ENCODE measurements at places on chromosomes 12 and 14.

- no peak for DNase-seq
These were observed 23.2 kb upstream of the APOF start for GRCh38 chr12:56385873-56386272.

DNA sequence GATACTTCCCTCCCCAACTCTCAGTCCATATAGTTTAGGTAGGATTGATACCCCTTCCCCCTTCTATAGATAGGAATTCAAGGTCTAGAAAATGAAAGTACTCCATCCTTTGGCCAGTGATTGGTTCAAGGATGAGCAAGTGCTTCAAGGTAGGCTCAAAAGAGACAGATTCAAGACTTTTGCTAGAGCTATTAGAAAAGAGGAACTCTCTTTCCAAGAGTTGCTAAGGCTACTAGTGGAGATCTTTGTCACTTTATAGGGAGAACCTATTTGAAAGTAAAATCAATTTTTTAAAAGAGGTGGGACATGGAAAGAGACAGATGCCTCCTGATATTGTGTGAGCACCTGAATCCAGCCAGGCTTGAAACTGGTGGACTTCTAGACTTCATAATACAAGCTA lies 17.5 kb downstream of the POLE2 start:
- DNase-seq, result no peak

DNA sequence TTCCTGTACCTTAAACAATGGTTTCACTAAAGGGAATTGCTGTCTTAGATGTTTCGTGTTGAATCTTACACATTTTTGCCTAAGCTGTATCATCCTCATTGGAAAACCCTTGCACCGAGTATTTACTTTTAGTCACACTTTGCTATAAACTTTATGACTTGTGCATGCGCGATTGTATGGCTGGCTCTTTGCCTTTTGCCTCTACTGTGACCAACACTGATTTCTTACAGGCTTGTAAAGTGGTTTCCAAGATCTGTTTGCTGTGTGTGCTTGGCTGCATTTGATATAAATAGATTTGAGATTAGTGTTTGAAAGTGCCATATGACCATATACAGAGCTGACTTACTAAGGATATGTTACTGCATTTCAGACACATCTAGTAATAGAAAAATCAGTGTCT lies 40.5 kb downstream of the RASSF3 start:
- no peak for DNase-seq

GRCh38 chr14:67500981-67501380 lies 12.5 kb upstream of the TMEM229B start:
- no peak for DNase-seq

GRCh38 chr12:124296295-124296915 lies 1.5 kb downstream of the RFLNA start:
- DNase-seq, result no peak

DNA sequence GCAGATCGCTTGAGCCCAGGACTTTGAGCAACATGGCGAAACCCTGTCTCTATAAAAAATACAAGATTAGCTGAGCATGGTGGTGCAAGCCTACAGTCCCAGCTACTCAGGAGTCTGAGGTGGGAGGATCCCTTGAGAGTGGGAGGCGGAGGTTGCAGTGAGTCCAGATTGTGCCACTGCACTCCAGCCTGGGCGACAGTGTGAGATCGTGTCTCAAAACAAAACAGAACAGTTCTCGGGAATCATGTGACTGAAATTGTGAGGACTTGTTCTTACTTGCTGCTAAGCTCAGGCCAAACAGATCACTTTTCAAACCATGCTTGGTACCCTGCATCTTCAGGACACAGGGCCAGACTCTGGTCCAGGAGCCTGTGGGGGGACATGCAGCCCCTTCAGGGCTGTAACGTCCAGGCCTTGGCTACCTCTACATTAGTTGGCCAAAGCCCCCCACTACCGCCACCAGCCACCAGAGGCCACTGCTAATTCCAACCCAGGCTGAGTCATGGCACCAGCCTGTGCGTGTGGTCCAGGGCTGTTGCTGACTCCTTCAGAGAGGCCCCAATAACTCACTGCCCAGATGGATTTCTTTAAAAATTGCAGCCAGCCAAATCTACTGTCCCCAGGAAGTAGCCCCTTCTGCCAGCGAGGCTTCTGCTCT lies 33.4 kb upstream of the SYNDIG1L start:
- DNase-seq, result peak; percentile 32

DNA sequence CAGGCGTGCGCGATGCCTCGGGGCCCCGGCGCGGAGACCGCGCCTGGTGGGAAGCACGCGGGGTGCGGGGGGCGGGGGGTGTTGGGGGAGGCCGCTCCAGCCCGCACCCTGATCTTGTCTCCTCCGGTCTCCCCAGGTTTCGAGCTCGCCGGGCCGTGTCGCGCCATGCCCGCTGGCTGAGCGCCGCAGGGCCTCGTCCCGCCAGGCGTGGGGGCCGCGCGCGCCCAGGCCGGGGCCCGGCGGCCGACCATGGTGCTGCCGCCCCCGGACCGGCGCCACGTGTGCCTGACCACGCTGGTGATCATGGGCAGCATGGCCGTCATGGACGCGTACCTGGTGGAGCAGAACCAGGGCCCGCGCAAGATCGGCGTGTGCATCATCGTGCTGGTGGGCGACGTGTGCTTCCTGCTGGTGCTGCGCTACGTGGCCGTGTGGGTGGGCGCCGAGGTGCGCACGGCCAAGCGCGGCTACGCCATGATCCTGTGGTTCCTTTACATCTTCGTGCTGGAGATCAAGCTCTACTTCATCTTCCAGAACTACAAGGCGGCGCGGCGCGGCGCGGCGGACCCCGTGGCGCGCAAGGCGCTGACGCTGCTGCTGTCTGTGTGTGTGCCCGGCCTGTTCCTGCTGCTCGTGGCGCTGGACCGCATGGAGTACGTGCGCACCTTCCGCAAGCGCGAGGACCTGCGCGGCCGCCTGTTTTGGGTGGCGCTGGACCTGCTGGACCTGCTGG lies 2.4 kb downstream of the TMEM121 start:
- DNase-seq, result peak; percentile 66
